ENCODE measurements at places on chromosomes 2 and 18.

DNA sequence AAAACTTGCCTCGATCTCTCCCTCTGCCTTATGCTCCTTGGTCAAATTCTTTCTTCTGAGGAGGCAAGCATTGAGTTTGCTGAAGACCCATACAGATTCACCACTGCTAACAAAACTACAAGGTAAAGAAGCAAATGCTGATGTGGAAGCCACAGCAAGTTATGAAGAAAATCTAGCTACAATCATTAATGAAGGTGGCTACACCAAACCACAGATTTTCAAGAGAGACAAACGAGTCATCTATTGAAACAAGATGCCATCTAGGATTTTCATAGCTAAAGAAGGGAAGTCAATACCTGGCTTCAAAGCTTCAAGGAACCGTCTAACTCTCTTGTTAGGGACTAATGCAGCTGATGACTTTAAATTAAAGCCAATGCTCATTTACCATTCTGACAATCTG, 203.2 kb downstream of the METTL4 start:
- DNase-seq, result no peak

DNA sequence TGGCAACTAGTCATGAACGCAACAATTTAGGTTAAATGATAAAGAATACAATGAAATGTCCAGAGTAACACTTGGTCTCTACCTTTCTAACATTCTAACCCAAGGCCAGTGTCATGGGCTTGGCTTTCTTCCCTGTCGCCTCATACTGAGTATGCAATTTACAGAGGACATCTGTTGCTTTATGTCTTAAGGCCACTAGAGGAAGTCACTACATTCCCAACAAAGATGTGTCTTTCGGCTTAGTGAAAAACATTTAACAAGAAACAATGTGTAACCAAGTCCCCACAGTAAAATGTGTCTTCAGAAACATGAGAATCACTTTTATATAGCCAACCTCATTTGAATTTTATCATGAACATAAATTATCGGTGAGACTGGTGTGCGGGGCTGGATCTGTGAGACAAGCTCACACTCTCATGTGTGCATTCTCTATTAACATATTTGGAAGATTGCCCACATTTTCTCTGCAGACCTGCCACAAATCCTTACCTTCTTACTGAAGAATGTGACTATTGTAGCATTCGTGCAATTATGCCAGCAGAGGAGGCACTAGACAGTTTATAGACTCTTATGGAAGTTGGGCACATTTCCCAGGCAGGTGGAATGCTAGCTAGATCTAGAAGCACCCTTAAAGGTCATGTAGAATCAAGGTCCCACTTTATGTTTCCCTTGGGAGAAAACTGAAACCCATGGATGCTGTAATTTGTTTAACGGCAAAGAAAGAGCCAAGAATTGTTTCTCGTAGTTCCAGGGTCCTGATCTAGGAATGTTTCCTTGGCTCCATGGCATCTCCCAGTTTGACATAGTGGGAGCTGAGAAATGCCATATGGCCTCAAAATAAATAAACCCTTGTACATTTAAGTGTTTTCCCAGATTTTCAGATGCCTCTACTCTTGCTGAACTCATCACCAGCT, 101.8 kb downstream of the CD226 start:
- DNase-seq, result no peak

GRCh38 chr2:226838722-226839121, 2.9 kb downstream of the RHBDD1 start:
- DNase-seq, result peak; percentile 25

- no peak for DNase-seq
Observed at GRCh38 chr18:32867330-32867729, 94.5 kb upstream of the KLHL14 start.

DNA sequence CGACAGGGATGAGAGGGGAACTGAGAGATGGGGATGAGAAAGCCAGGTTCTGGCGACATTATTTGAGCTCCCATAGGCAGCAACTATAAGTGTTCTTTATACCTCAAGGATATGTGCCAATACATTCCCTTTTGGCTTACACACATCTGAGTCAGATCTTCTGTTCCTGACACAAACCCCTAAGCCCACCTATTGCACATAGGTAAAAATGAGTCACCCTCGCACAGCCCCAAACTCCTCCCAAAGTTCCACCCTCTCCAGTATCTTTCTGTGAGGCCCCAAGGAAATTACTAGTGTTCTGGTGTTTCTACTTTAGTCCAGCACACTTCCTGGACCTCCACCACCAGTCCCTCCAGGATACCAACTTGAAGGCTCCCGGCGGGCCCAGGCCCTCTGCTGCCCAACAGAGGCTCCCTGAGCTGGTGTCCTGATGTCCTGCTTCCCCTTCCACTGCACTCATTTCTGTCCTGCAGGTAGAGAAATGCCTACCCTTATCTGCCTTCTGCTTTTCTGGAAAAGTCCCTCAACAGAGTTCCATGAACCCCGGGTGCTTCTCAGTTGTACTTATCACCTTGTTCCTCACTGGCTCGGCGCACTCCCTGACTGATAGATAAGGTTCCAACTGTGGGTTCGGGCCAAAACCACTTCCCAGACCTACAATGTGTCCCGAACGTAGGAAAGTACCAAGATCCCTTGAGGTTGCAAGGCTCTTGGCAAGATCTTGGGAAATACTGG, 125.5 kb downstream of the EN1 start:
- DNase-seq, result no peak

GRCh38 chr2:135984199-135985017, 1.0 kb downstream of the DARS1 start:
- DNase-seq, result no peak

DNA sequence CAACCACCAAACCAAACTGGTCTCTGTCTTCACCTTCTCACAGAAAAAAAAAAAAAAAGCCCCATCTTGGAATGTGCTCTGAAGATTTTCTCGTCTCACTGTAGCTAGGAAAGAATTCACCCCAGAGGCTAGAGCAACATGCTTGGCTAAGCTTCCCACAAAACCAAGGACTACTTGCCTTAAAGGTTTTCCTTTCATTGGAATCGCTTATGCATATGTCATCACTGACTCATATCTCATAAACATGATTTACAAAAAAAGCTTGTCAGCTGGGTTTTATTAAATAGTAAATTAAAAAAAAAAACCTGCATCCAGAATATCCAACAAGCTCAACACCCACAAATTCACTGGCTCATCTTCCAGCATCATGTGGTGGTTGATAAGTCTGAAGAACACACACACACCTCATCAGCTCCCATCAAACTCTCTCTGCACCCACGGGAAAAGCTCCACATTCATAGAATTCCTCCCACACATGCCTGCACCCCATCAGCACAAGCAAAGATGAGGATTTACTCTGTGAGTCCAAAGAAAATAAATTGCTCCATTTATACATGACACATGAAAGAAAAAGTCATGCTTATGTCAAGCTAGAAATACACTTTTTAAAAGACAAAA, 182.0 kb upstream of the TRIB2 start:
- no peak for DNase-seq
